Liver (tissue), 10 donors: ENCODE measurements at places on chromosomes 12 and 14. TPM values are rescaled to one million over a fixed set of nuclear protein-coding genes. Genes with fewer than 3 reads are reported as not detected.

The CMA1 gene
- not detected for total RNA-seq

The NTS gene
- total RNA-seq, result 0.08 TPM

The INHBC gene
- total RNA-seq, result 102 TPM

The KRT3 gene
- total RNA-seq, result not detected

The BCL11B gene
- 0.42 TPM for total RNA-seq

The RNF212B gene
- total RNA-seq, result 0.17 TPM

The MIP gene
- 0.50 TPM for total RNA-seq

The VWF gene
- total RNA-seq, result 2.1 TPM

The NFYB gene
- total RNA-seq, result 12.5 TPM

The GAPDH gene
- 1,389 TPM for total RNA-seq

The OTOGL gene
- 0.08 TPM for total RNA-seq

The PLEKHG3 gene
- 14.7 TPM for total RNA-seq

The NPAS3 gene
- 0.08 TPM for total RNA-seq

The KRT8 gene
- 171 TPM for total RNA-seq

The RNASE1 gene
- total RNA-seq, result 5.8 TPM

The GPD1 gene
- total RNA-seq, result 323 TPM
